ENCODE measurements at places on chromosomes 12 and 14.

- no peak for DNase-seq
Observed at GRCh38 chr12:3123729-3124128, 46.5 kb downstream of the TSPAN9 start.

GRCh38 chr12:121917950-121918678 lies at the start of gene CFAP251:
Gene CFAP251 (plus strand): TSS chr12:121918592. CDS start chr12:121921306, 2,714 bp downstream.
- no peak for DNase-seq

DNA sequence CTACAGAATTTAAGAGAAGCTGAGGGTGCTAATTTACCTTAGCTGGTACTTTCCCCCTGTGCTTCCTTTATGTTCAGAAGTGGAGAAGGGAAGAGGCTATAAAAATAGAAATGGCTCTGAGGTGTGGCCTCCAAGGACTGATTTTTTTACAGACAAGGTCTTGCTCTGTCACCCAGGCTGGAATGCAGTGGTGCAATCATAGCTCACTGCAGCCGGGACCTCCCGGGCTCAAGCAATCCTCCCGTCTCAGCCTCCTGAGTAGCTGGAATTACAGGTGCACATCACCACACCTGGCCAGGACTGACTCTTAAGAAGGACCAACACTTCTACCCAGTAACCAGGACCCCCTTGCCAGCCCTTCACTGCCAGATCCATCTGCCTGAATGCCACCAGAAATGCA lies 23.9 kb upstream of the NAP1L1 start:
- DNase-seq = no peak

- DNase-seq = no peak
Observed at GRCh38 chr14:93105362-93105761, 10.4 kb downstream of the ITPK1 start.

- DNase-seq = no peak
Observed at GRCh38 chr12:57837864-57838562, 8.5 kb downstream of the CTDSP2 start.

GRCh38 chr14:98886982-98887381 lies 385.0 kb downstream of the BCL11B start:
- DNase-seq = no peak

DNA sequence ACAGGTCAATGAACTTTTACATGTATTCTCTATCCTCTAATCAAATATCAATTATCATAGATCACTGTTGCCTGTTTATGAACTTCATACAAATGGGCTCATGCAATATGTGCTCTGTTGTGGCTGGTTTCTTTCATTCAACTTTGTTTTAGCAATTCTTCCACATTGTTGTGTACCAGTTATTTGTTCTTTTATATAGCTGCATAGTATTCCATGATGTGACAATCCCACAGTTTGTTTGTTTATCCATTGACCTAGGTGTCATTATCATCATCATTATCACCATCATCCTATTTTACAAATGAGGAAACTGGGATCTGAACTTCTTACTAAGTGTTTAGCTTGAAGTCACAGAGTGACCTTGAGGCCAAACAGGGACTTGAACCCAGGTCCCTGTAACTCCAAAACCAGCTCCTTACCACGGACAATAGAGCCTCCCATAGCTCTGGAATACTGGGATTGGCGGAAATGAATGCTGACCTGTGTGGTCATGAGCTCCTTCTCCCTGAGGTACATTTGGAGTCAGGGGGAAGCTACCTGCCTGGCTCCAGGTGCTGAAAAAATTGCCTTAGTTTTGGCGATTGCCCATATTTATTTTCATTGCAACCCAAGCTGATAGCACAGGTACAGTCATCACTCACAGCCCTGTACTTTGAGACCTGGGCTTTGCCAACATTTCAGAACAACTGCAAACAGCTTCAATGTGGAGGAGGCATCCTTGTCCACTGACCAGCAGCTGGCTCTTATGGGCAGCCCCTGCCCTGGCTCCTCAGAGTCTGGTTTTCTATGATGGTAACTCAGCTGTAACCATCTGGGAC lies 9.2 kb downstream of the ZFP36L1 start:
- no peak for DNase-seq

GRCh38 chr12:2410496-2410895 lies 357.7 kb downstream of the CACNA1C start:
- DNase-seq = no peak

- no peak for DNase-seq
Observed at GRCh38 chr14:32480337-32480736, 151.2 kb downstream of the AKAP6 start.

- DNase-seq = no peak
Observed at GRCh38 chr14:69317780-69318179, 57.8 kb downstream of the GALNT16 start.

GRCh38 chr12:91111366-91112325 lies at the start of gene LUM:
Gene LUM (minus strand): TSS chr12:91111494. CDS start chr12:91108979, 2,515 bp downstream.
- no peak for DNase-seq
